ENCODE measurements at places on chromosomes 7 and 10.
A peak's percentile ranks its signal among the peaks of the same experiment; 100 is the strongest.

DNA sequence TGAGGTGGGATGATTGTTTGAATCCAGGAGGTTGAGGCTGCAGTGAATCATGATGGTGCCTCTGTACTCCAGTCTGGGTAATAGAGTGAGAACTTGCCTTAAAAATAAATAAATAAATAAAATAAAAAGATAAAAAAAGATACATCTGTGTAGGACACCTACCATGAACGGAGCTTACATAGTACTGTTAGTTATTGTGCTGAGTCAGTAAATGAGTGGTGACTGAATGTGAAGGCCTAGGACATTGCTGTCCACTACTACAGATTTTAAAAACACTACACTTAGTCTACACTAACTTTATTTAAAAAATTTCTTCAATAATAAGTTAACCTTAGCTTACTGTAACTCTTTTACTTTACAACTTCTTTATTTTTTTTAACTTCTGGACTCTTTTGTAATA, 106.7 kb upstream of the ETV1 start:
- no peak for DNase-seq

GRCh38 chr10:33509231-33509831, 174.9 kb upstream of the NRP1 start:
- DNase-seq, result peak; percentile 60

- DNase-seq, result no peak
These were observed 3.0 kb downstream of the IKZF1 start for GRCh38 chr7:50307368-50308032.

GRCh38 chr7:7519528-7519927, 16.1 kb downstream of the COL28A1 start:
- no peak for DNase-seq

- no peak for DNase-seq
These were observed 755 bp downstream of the TOMM7 start for GRCh38 chr7:22821702-22822485.

- DNase-seq, result no peak
These were observed 37.0 kb upstream of the RET start for GRCh38 chr10:43039624-43040481.

GRCh38 chr7:8991159-8991558, 557.8 kb downstream of the NXPH1 start:
- DNase-seq, result no peak

GRCh38 chr10:77553311-77553710, 84.3 kb downstream of the KCNMA1 start:
- DNase-seq, result no peak

- DNase-seq, result no peak
These were observed 48.6 kb upstream of the ITPRID1 start for GRCh38 chr7:31465285-31465684.

DNA sequence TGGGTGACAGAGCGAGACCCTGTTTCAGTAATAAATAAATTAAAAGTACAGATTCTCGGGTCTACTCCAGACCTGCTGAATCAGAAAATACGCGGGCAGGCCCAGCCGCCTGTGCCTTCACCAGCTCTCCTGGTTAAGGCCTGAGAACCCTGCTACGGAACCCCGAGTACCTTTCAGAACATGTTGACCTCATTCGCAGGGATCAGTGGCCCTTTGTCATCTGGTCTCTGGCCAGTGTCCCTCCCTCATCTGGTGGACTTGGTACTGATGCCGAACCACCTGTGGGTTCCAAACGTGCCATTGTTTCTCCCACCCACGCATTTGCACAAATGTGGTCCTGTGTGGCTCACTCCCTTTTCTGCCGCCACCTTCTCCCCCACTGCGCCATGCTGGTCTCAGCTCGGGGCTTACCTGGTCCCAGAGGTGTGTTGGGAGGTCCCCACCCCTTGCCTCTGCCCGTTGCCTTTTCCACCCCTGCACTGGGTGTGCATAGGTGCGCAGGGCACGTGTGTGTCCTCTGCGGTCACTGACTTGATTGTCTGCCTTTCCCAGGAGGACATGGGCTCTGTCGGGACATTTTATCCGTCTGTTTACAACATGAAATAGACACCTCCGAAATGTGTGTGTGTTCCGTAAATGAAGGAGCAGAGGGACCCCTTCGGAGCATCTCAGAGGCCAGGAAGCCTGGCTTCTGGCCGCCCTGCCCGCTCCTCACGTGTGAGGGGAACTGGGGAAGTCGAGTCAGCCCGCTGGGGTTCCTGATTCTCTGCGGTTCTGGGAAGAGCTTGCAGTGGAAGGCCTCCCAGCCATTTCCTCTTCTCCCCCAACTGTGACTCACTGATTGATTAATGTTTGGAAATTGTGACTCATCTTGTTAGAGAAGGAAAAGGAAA, 135.2 kb downstream of the CUX1 start:
- DNase-seq, result no peak

GRCh38 chr7:12456506-12456905, 52.8 kb upstream of the VWDE start:
- DNase-seq, result no peak

GRCh38 chr7:129643550-129644170, 32.1 kb downstream of the NRF1 start:
- no peak for DNase-seq

- no peak for DNase-seq
These were observed 54.9 kb upstream of the ANK3 start for GRCh38 chr10:60444494-60445064.

DNA sequence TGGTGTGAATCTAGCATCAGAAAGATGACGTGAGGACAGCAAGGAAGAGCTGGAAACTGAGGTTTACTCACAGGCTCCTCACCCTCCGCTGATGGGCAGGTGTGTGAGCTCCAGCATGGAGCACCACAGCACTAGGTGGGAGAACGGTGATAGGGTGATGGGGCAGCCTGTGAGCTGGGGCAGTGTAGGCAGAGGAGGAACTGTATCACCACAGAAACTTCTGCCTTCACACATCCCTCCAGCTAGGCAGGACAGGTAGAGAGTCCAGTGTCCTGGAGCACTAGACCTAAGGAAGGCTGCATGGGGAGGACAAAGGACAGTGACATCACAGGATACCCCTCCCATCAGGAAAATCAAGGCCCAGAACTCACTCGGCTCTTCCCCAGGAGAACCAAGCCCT, 241.8 kb upstream of the PRSS58 start:
- no peak for DNase-seq

DNA sequence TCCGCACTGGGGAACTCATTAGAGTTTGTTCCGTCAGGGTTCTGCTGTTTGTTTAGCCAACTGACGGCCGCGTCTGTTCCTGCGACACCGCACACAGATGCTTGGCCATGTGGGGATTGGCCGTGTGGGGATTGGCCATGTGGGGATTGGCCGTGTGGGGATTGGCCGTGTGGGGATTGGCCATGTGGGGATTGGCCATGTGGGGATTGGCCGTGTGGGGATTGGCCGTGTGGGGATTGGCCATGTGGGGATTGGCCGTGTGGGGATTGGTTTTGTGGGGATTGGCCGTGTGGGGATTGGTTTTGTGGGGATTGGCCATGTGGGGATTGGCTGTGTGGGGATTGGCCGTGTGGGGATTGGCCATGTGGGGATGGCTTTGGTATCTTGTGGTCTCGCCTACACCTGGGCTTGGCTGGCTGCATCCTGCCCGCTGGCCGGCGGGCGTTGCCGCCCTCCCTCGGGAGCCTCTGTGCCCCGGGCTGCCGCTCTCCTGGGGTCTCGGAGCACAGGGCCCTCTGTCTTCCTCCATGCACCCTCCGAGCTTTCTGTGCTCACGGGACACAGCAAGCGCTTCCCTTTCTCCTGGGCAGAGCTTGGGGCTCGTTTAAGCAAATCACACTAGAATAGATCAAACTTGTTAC, 62.5 kb downstream of the NKX6-2 start:
- no peak for DNase-seq

DNA sequence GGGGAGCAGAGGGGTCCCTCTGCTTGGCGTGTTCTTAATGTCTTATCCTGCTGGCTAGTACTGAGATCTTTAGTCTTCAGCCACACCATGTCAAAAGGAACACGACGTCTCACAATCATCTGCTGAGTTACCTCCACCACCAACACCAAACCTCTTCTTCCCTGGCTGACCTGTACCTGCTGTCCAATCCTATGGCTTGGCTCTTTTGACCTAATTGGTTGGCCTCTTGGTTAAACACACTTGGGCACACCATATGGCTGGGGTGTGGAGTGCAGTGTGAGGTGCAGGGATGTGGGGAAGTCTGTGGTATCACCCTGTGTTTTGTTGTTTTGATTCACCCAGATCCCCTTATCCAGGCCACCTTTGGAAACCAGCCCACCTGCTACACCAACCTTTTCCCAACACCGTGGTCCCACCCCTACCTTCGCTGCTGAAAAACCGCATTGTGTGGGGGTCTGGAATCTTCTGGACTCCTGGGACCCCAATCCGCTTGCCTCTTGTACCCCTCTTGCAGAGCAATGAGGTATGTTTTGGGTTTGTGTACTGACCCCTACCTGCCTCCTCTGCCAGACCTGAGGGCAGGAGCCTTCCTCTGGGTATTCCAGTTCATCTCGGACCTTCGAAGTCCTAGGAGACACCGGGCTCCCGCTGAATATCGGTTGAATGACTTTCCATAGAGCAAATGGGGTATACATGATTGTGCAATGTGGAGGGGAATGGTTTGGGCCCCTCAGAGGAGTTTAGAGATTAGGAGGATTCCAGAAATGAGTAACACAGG, 2.8 kb upstream of the LBX1 start:
- DNase-seq, result no peak

- no peak for DNase-seq
These were observed 513.8 kb upstream of the AKR1E2 start for GRCh38 chr10:4312051-4312835.

DNA sequence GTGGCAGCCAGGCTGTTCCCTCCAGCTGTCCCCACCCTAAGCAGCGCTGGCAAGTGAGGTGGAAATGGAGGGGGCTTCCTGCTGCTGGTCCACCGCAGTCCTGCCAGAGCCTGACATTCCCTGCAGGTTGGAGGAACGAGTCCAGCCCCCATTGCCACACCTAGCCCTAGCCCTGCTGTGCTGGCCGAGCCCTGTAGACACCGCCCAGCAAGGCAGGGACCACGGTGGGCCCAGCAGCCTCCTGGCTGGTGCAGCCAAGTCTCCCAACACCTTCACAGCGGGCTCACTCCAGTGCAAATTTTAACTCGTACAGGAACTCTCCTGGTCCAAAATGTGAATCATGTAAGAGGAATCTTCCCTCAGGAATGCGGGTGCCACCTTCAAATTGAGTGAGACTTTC, 116.3 kb downstream of the PAXIP1 start:
- no peak for DNase-seq

GRCh38 chr10:88039496-88040200, 176.2 kb downstream of the PTEN start:
- DNase-seq, result no peak

- DNase-seq, result no peak
These were observed 65.6 kb downstream of the DOCK4 start for GRCh38 chr7:112140600-112140999.

DNA sequence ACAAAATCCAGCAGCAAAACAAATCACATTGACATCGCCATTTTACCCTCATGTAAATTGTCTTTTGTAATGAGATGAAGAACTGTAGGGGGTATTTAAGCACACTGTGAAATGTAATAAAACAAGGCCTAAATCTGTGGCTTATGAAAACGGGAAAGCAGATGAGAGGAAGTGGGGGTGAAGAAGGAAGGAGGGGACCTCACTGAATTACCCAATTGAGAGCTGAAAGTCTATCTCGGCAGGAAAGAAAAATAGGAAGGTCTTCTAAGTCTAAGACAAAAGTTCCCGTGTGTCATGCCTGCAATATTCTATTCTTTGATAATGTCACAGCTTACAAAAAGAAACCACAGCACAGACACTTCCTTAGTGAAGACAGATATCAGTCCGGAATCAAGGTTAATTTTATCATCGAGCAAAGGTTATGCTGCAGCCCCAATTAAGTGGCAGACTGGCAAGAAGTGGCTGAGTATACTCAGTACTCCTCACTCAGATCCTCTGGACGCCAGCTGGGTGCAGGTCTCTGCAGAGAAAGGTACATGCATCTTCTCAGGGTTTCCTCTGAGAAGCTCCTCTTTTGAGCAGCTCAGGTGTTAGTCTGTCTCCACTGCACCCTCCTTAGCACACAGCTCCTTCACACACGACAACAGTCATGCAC, 239.7 kb downstream of the FANK1 start:
- DNase-seq, result no peak

GRCh38 chr7:30904561-30904960, 7.1 kb upstream of the AQP1 start:
- DNase-seq, result no peak

- DNase-seq, result no peak
These were observed 8.8 kb downstream of the NOS3 start for GRCh38 chr7:150999497-151000230.

GRCh38 chr10:90936276-90936659, 15.4 kb upstream of the ANKRD1 start:
- DNase-seq, result no peak

DNA sequence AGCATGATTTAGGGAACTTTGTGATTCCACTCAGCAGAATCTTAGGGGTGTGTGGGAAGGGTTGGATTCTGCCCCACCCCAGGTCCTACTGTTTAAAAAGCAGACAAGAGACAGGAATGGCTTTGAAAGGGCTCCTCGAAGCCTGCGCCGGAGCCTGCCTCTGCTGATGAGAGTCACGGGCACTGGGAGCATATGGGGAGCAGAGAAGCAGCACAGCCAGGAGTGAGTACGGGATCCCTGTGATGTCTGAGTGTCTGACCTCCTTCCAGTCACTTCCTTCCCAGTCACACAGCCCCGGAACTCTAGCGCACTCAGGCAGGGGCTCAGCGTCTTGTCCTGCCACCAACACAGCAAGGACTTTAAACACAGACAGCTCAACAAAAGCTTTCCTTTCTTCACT, 514.9 kb upstream of the DPP6 start:
- DNase-seq, result no peak

GRCh38 chr7:94003446-94004023, 620 bp downstream of the BET1 start:
- no peak for DNase-seq

- DNase-seq, result peak; percentile 38
These were observed 634.2 kb downstream of the ANKRD7 start for GRCh38 chr7:118858651-118859149.

DNA sequence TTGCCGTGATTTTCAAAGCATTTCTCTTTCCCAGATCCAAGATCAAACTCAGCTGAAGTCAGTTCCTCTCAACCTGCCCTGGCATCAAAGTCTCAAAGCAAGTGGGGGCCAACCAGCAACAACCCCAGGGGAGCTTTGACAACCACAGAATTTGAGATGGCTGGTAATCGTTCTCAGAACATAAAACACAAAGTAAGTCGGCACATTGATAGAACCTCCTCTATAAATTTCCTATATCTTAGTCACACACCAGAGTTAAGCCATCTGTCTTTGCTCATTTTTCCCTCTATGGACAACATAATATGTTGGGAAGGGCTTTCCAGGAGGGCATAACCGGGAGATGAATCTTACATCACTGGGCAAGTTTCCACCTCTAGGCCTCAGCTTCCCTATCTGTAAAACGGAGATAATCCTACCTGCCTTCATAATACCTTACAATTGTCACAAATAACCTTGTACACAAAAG, 1.2 kb upstream of the DNAJC9 start:
- DNase-seq, result no peak

Measured in psoas muscle (tissue), 8 donors.